Large intestine (tissue), 12 donors: ENCODE measurements at places on chromosomes 12 and 14. TPM values are rescaled to one million over a fixed set of nuclear protein-coding genes. Genes with fewer than 3 reads are reported as not detected.

GPR68 gene
- polyA plus RNA-seq, result 2.9 TPM

LHX5 gene
- not detected for polyA plus RNA-seq

CD69 gene
- polyA plus RNA-seq, result 12.3 TPM

MYH6 gene
- 0.03 TPM for polyA plus RNA-seq

GRCh38 chr14:89123851-89124250 lies 293.2 kb downstream of the FOXN3 start:
- DNase-seq, result no peak

DNA sequence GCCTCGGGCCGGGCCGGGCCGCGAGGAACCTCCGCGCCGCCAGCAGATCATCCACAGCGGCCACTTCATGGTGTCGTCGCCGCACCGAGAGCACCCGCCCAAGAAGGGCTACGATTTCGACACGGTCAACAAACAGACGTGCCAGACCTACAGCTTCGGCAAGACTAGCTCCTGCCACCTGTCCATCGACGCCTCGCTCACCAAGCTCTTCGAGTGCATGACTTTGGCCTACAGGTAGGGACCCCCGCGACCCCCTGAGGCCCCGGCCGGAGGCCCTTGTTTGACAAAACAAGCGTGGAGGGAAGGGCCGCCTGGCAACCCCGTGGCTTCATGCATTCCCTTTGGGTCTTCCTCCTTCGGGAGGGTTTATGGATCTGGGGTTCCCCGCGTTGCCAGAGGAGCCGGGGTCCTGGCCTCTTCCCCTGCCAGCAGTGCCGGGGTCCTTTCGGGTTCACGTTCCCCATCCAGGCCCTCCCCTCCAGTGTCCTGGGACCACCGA lies 526 bp downstream of the MLXIP start:
- peak; percentile 52 for DNase-seq

- no peak for DNase-seq
These were observed 41.7 kb downstream of the NPAS3 start for GRCh38 chr14:32980178-32980901.

GRCh38 chr12:108325018-108325358 lies 14.1 kb downstream of the CMKLR1 start:
- no peak for DNase-seq

DNA sequence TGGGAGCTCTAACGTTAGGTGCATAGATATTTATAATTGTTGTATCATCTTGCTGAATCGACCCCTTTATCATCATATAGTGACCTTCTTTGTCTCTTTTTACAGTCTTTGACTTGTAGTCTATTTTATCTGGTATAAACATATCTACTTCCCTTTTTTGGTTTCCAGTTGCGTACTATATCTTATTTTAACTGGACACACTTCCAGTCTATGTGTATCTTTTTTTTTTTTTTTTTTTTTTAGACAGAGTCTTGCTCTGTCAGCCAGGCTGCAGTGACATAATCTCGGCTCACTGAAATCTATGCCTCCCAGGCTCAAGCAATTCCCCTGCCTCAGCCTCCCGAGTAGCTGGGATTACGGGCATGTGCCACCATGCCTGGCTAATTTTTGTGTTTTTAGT lies 41.9 kb upstream of the ZFP36L1 start:
- no peak for DNase-seq

DNA sequence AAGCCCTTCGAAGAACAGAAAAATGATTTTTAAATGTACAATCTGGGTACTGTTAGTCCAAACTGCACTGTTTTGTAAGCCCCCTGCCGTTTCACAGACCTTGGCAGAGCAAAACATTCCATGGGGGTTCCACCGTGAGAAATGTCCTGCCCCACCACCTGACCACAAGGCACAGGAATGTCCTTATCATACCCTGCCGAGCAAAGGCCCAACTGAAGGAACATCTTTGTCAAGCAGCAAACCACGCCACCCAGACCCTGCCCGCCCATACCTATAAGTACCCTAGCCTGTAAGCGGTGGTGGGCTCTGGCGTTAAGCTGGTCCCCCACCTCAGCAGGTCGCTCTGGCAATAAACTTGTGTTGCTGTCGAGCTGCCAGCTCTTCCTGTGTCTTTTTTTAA lies 181.6 kb upstream of the PZP start:
- DNase-seq, result no peak

DNA sequence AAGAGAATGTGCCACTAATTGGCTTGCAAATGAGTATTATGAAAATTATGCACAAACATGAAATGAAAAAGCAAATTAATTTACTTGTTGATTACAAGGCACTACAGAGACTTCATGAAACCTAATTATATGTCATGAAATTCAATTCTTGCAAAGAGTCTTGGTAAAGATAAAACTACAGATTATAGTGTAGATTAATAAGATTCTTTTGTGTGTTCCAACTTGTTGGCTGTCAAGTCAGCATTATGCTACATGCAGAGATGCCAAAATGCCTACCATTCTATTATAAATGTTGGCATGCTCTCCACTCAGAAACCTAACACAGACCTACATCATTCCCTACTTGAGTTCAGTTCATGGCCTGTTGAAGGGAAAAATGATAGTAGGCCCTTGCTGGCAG lies 97.2 kb upstream of the KITLG start:
- no peak for DNase-seq

DNA sequence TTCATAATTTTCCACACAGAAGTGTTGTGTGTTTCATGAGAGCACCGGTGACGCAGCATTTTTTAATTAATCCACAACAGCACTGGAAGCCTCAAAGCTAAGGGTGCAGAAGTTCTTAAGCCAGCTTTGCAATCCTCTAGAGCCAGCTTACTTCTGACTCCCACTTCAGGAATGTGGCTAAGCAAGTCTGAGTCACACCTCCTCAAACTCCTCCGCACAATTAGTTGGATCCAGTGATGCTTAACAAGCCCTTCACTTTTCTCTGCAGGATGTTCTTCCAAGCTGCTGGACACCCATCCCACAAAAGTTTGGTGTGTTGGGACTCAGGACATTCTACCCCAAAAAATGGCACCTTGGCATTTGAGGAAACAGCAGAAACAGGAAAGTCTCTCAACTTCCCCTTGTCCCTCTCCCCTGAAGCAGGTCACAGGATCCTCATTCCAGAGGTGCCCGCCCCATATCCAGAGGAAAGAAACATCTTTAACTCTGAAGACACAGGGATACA lies 210.0 kb downstream of the PPM1H start:
- DNase-seq, result peak; percentile 79

DNA sequence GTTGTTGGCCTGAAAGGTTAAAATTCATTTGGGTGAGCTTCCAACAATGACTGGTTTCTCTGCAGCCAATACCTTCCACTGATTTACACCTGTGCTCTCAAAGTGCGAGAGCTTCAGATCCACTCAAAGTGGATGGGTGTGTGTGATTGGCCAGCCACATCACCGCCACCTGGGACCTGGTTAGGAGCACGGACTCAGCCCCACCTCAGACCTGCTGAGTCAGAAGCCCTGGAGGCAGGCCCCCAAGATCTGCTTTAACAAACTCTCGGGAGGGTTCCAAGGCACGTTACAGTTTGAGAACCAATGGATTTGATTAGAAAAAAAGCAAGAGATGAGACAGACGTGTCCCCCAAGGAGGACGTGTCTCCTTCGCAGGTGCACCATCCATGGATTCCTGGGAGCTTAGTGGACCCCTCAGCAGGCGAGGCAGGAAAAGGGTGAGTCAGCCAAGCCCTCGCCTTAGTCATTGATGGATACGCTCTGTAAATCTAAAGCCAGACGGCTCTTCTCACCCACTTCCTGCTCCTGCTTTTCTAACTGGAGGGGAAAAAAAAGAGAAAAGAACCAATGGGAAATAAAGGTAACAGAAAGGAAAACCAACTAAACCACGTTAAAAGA lies 24.5 kb downstream of the FZD10 start:
- DNase-seq, result no peak

GRCh38 chr12:5988659-5989116 lies 43.6 kb upstream of the ANO2 start:
- DNase-seq, result peak; percentile 68

DNA sequence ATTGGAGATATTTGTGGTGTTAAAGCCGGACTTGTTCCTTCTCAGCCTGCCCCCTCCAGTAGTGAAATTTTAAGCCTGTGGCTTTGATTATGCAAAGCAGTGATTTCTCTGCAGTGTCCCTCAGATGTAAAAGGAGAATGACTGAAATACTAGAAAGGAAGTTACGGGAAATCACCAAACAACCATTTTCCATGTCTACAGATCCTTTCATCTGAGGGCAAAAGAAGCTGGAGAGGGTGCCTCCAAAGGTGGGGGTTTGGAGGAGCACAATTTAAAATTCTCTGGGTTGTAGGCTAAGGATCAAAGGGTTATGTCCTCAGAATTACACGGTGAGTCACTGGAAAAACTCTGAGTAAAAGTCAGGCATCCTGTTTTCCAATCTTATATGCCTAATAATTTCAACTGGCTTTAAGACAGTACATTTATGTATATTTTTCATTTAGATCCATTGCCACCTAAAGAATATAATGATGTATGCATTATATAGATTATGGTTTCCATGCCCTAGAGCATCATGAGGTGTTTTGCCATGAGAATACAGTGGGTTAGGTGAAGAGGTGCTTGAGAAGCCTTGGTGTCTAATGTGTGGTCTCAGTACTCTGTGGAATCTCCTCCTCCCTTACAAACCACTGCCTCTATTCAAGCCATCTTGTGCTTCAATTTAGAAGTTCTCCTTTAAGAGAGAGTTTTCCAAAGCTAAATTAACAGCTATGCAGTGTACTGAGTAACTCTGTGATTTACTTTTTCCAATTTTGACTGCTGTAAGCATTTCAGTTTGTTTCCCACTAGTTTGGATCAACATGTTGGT lies 362.1 kb downstream of the RAD51B start:
- no peak for DNase-seq
